ENCODE measurements at places on chromosomes 3 and 15. TPM values are rescaled to one million over a fixed set of nuclear protein-coding genes. Genes with fewer than 3 reads are reported as not detected.

DNA sequence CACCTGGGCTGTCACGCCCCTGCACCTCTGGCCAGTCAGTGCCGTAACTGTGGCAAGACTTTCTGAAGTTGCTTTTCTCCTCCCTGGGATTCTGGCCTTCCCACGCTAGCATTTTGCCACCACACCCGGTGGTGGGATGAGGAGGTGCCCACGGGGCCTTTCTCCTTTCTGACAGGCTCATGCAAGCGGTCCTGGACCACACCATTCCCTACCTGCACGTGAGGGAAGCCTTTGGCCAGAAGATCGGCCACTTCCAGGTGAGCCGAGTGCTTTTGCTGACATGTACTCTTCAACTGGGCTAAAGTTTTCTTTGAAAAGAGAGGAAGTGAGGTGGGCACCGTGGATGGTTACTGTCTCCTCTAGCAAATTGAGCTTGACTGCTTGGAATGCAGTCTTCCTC is 9.6 kb downstream of the IVD start:
- no peak for DNase-seq

DNA sequence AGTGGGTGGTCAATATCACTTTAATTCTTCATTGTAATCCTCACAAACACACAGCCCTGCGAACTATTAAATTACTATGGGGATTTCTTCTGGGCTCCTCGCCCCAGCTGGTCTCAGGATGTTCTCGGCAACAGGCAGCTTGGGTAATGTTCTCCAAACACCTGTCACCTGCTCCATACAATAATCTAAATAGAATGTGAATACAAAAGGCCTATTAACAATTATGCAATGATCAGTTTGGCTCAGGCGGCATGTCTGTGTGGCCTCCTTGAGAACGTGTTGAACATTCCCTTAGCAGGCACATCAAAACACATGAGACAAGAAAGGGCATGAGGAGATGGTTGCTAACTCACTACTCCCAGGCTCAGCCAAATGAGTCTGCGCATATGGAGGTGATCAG is 158.6 kb upstream of the KBTBD8 start:
- DNase-seq, result no peak

DNA sequence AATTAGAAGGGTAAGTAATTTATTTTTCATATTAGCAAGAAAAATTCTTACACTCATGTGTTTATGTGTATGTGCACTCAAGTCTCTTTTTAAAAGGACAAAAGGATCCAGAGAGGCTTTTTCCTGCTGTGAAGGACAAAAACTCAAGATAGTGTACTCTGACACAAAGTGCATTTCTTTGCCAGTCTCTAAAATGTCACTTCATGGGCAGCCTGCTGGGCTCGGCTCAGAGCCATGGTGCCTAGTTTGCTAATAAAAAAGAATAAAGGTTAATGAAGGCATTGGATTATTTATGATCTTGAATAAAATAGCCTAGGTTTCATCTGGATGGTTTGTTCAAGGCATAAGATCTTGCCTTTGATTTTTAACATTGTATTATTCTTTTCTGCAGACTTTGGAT is 989.0 kb downstream of the TBL1XR1 start:
- DNase-seq, result no peak

ITIH1 gene
- not detected for total RNA-seq

- DNase-seq, result no peak
These were observed 67.8 kb downstream of the RAB11A start for GRCh38 chr15:65937054-65937453.

DNA sequence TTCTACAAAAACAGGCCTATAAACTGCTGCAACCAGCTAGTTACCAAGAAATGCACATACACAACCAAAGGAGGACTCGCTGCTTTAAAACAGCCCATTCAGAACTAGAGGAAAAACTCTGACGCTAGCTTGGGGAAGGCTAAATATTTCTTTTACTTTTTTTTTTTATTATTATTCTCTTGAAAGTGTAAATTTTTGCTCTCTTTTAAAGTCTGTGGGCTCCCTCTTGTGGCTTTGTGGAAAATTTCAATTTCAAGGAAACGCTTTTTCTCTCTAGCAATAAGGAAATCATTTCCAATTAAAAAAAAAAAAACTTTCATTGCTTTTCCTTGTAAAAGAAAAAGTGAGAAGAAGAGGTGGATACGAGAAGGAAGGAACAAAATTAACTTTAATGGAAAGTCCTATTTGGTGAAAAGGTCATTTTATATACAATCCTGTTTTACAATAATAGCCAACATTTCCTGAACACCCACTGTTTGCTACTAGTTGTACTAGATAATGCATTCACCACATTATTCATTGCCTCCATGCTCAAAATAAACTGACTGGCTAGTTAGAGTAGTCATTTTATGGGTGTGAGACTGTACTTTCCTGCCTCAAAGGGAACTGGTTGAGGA is 51.2 kb upstream of the SAMMSON start:
- DNase-seq, result peak; percentile 49

Data from dermis microvascular lymphatic vessel endothelial cell (primary cell).